Hematopoietic multipotent progenitor cell (in vitro differentiated cells): ENCODE measurements at places on chromosomes 7 and 10. TPM values are rescaled to one million over a fixed set of nuclear protein-coding genes. Genes with fewer than 3 reads are reported as not detected.

DNA sequence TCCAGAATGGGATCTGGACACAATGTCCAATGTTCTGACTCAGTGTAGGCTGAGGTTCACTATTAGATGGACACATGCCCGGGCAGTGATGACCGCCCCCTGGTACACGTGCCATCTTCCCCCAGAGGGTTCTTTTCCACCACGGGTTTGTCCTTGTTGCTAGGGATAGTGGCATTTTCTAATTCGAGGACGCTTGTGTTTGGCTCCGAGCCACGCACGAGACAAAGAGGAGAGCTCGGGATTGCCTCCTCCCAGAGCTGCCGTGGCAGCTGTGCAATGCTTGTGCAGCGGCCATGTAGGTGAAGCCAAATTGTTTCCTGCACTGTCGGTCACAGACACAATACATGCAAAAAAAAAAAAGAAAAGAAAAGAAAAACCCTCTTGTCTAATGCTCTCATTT, 207.5 kb downstream of the PAXIP1 start:
- no peak for DNase-seq

DNA sequence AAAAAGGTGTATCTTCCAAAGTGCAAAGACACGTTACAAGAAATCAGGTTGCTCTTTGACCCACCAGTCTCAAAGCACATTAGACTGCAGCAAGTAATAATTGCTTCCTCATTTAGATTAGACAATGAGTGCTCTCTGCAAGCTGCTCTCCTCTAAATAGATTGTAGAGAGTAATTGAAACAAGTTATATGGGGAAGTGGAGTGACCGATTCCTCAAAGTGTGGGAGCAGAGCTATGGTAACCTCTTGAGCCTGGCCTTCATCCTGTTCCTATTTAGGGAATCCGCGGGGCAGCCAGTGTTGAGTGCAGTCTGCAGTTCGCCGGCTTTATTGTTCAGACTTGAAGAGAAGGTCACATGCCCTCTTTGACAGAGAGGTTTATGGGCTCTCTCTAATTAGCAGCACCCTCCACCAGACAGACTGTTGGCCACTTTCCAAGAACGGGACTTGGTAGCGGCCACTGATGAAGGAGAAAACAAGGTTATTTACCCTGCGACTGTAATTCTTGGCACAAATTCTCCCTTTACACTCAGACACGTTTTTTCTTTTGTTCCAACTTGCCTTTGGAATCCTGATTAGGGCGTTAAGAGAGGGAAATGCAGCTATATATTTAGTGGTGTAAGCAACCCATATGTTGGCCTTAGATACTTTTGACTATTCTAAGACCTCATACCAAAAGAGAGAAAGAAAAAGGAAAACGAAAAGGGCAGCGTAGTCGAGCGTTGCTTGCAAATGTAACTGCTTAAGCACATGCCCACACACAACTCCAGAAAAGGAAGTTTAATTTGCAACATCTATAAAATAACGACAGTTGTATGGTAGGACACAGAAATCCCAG, 107.5 kb downstream of the REEP3 start:
- no peak for DNase-seq

DNA sequence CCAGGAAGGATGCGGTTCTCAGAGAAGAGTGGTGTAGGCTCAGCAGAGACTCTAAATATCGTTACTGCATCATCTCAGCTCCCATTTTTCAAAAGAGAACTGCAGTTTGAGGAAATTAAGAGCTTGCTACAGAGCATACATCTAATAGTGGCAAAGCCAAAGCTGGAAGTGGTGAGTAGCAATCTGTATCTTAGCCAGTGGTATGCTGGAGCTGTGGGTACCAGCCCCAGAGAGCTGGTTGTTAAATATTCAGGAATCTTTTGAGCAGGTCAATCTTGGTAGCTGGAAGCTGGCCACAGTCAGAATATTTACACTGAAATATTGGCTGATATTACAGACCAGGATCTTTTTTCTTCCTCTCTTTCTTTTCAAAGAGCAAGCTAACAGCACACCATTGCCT, 88.4 kb upstream of the STEAP1B start:
- no peak for DNase-seq

GRCh38 chr10:10209167-10209566, 808.5 kb upstream of the CELF2 start:
- no peak for DNase-seq

- DNase-seq, result no peak
Observed at GRCh38 chr10:108409306-108409705, 1244.8 kb upstream of the SORCS1 start.

- no peak for DNase-seq
Observed at GRCh38 chr7:144378651-144379050, 23.4 kb downstream of the ARHGEF5 start.

GRCh38 chr10:30068492-30069223, 9.3 kb upstream of the JCAD start:
- DNase-seq, result peak; percentile 25

DNA sequence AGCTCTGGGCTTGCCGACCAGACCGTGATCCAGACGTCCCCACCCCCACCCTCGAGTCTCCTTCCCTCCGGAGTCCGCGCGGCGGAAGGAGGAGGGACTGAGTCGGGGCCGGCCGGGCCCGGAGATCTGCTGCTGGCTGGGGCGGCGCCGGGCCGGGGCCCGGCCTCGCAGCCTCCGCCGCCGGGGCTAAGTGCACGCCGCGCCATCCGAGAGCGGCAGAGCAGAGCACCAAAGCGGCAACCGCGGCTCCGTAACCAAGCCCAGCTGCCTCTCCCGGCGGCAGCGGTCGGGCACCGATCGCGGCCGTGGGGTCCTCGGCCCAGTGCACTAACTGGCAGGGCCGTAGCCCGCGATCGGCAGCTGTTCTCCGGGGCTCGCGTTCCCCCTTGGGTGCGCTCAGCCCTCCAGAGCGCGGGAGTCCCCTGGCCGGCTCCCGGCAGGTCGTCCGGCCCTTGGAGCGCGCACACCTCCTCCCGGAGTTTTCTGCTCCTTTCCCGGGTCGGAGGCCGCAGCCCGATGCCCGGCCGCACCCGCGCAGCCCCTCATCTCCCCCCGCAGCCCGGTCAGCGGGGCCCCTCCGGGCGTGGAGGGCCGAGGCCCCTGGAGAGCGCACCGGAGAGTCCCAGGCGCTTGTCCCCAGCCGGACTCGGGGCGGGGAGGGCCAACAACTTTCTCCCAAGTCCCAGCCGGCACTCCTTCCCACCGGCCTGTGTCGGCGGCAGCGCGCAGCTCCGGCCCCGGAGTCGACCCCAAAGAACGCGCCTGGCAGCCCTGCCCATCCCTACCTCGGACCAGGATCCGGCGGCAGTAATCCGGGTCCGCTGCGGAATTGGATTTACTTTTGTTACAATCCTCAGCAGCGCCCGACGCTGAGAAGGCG, 799 bp downstream of the VAX1 start:
- peak; percentile 35 for DNase-seq

DNA sequence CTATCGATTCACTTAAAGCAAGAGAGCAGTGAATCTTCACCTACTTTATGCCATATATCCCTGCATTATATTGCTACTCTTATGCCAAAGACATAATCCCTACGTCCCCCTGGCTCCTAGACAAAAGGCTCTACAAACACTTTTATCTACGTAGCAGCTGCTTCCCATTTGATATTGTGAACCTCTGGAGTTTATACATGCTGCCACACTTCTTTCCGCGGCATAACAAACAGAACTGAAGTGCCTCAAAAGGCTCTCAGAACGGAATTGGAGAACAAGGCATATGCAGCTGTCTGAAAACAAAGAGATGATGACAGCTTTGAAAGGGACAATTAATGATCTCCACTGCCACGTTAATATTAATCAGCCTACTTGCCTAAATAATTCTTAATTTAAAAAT, 985.6 kb upstream of the LRRN3 start:
- DNase-seq, result no peak

GRCh38 chr7:65216469-65216868, 157.2 kb upstream of the ZNF92 start:
- DNase-seq, result peak; percentile 49

The CACNB2 gene
- 11.6 TPM for total RNA-seq

DNA sequence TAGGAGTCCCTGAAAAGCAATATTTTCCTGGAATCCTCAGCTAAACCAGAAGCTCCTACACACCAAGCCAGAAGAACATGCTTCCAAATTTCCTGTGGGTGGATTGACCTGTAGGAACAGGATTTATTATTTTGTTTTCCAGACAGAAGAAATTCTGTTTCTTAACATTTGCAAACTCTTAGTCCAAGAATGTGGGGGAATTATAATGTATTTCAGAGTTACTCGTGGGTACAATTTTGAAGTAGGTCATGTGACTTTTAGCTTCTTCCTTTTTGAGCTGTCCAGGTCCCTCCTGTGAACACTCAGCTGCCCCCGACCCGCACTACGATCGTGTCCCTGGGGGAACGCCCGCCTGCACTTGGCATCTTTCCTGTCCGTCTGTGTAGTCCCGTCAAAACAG, 27.7 kb upstream of the VIPR2 start:
- no peak for DNase-seq

DNA sequence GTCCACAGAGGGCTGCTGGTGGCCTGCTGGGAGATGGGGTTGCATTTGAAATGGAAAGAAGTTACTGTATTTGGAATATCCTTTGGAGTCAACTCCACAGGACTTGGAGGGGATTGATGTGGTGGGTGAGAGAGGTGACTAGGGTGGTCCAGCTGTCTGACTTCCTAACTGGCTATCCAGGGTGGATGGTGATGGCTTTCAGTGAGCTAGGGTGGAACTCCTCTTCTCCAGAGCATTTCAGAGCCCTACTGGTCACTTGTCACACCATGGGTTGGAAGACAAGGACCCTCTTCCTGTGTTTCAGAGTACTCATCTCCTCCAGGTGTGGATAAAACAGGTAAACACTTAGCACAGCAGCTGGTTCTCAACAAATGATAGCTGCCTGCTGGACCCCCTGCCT, 3.3 kb upstream of the ADAMTS14 start:
- no peak for DNase-seq

DNA sequence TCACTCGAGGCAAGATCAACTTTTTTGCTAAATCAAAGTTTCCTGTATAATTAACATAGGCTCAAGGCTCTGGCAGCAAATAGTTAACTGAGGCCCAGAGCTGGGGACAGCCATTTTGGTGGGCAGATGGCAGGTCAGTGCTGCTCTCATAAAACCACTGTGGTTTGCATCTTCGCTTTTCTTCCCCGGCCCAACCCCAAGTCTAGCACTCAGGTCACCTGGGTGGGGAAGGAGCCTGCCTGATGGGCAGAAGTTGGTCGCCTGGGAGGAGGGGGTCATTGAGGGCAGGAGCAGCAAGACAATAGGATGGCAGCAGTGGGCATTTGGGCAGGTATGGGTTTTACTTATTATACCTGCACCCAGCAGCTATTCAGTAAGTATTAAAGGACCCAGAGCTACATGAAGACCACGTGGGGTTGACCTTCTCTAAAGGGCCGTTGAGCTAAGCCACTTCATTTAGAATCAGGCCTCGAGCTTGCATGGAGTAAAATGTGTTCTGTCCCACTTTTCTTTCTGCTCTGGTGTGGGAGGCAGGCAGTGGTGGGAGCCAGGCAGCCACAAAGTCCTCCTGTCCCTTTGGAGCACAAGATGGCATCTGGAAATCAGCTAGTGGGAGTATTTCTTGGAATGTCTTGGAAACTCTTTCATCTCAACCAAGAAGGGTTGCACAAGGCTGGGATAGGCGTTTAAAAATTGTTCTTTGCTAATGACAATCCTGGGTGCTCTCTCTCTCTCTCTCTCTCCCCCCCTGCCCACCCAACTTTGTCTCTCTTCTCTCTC, 133.4 kb downstream of the SPAG6 start:
- DNase-seq, result no peak

- DNase-seq, result no peak
Observed at GRCh38 chr10:116886772-116887171, 37.5 kb downstream of the ENO4 start.

The TSPAN15 gene
- total RNA-seq, result 0.27 TPM

- DNase-seq, result no peak
Observed at GRCh38 chr7:155317114-155317434, 19.4 kb downstream of the INSIG1 start.

The GNA12 gene
- total RNA-seq, result 48.2 TPM

The PKD2L1 gene
- total RNA-seq, result not detected

The CPN1 gene
- not detected for total RNA-seq

The MKRN1 gene
- 66.2 TPM for total RNA-seq

DNA sequence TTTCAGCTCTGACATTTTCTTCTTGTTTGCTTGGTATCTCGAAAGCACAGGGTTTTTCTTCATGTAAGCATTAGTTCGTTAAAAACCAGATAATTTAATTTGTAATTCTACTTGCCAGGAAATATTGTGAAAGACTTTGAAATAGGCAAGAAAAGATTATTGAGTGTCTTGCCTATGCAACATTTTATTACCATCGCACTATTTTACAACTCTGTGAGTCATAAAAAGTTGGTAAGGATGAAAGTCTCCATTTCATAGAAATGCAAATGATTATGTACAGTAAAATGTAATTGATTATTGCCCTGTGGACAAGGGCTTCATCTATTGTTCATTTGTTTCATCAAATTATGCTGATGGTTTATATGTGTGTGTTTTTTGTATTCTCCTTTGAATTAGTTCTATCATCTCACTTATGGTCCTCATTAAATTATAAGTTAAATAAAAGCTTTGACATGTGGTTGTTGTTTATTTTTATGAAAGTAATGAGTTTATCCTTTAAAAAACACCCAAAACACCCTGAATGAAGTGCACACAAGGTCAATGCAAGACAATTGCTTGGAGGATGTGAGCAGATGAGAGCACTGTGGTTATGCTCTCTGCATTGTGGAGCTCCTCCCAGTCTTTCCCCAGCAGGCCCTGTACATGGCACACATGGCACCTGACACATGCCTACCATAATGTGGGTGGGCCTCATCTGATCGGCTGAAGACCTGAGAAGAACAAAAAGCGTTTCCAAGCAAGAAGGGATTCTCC, 230.8 kb downstream of the CXCL12 start:
- no peak for DNase-seq

DNA sequence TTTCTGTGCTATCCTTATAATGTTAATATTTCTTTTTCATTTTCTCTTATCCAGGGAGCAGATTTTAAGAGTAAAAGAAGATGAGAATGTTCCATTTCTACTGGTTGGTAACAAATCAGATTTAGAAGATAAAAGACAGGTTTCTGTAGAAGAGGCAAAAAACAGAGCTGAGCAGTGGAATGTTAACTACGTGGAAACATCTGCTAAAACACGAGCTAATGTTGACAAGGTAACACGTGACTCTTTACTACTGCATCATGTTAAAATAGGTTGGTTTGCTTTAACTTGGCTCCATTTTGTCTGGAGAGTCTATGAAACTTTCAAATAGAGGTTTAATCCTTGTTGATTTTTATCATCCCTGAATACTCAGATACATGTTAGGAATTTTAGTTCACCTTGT, 73.3 kb downstream of the RALA start:
- no peak for DNase-seq

The SLC29A4 gene
- 1.3 TPM for total RNA-seq

GRCh38 chr10:35916791-35917190, 274.7 kb upstream of the FZD8 start:
- no peak for DNase-seq

GRCh38 chr7:78225534-78225933, 427.0 kb downstream of the PHTF2 start:
- no peak for DNase-seq

The TCAF2 gene
- 6.7 TPM for total RNA-seq

- DNase-seq, result no peak
Observed at GRCh38 chr10:7649673-7650300, 17.0 kb downstream of the ITIH5 start.
